GM12865 (cell line): ENCODE measurements at places on chromosomes 13 and 19.
A peak's percentile ranks its signal among the peaks of the same experiment; 100 is the strongest.

- DNase-seq = peak; percentile 21
Measured at GRCh38 chr13:47420568-47420967, 523.7 kb upstream of the HTR2A start.

DNA sequence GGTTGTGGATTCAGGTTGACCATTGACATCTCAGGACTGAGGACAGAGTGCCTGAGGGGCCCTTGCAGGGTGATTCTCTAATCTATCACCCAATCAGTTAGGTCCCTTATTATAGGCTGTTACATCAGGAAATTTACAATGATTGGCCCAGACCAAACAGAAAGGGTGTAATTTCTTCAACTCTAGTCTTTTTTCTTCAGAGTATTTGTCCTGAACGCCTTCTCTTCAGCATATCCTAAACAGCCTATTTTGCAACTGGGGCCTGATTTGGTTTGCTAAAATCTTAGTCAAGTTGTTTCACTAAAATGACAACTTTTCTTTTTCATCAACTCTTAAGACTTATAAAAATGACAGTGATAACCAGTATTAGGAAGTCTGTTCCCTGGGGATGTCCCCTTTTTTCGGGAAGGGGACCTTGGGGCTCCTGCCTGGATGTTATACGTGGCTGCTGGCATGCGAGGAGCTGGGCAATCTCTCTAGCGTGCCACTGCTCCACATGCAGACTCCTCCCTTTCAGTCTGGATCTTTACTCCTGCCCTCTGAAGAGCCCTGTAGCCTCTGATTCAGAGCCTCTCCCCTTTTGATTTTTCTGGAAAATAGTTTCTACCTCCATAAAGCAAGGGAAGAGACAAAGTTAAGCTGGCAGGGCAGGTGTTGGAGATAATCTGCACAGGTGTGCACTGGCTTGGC, 19.6 kb upstream of the GTF2F2 start:
- DNase-seq = no peak

GRCh38 chr19:53554804-53555203, 16.9 kb downstream of the ZNF331 start:
- no peak for DNase-seq

- no peak for DNase-seq
Measured at GRCh38 chr13:34678154-34678553, 263.9 kb upstream of the NBEA start.

DNA sequence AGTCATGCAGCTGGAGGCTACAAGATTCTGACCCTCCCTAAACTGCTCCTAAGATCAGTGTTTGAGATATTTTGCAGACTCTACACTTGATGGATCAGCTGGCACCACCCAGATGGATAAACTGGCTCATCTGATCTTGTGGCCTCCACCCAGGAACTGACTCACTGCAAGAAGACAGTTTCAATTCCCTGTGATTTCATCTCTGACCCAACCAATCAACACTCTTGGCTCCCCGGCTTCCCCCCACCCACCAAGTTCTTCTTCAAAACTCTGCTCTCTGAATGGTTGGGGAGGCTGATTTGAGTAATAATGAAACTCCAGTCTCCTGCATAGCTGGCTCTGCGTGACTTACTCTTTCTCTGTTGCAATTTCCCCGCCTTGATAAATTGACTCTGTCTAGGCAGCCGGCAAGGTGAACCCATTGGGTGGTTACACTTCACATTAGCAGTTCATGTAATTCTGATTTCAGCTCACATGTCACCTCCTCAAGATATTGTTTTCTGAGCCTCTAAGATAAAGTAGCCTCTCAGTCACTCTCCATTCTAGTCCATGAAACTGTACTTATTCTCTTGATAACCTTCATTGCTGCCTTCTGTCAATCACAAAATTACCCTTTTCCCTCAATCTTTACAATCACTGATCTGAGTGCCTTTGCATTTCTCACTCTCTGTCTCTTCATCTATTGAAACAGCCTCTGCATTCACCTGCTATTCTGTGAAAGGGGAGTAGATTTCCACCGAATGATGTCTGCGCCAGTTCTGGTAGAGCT, 9.9 kb upstream of the FPR3 start:
- peak; percentile 37 for DNase-seq

DNA sequence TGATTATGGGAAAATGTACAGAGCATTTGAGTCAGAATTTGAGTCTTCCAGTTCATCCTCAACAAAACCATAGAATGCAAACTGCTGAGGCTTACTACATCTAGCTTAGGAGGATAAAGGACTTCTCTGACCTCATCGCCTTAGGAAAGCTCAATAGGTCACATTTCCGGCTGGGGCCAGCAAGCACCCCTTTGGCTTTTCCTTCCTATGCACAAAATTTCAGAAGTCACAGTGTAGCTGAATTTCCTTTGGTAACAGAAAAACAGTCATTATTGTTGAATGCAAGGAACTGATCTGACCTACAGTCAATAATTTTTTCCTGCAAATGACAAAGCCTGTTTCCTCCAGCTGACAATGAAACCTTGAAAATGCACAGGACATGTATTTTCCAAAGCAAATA, 32.8 kb upstream of the LRCH1 start:
- DNase-seq = no peak

- DNase-seq = peak; percentile 45
Measured at GRCh38 chr19:46787331-46788261, 798 bp downstream of the SLC1A5 start.
